Activated CD8-positive, alpha-beta T cell treated with anti-CD3 and anti-CD28 coated beads, Interleukin-2, amount 10 ng/mL, durations not matched to agents 7 days and 5 days (primary cell): ENCODE measurements at places on chromosomes 12 and 14.

DNA sequence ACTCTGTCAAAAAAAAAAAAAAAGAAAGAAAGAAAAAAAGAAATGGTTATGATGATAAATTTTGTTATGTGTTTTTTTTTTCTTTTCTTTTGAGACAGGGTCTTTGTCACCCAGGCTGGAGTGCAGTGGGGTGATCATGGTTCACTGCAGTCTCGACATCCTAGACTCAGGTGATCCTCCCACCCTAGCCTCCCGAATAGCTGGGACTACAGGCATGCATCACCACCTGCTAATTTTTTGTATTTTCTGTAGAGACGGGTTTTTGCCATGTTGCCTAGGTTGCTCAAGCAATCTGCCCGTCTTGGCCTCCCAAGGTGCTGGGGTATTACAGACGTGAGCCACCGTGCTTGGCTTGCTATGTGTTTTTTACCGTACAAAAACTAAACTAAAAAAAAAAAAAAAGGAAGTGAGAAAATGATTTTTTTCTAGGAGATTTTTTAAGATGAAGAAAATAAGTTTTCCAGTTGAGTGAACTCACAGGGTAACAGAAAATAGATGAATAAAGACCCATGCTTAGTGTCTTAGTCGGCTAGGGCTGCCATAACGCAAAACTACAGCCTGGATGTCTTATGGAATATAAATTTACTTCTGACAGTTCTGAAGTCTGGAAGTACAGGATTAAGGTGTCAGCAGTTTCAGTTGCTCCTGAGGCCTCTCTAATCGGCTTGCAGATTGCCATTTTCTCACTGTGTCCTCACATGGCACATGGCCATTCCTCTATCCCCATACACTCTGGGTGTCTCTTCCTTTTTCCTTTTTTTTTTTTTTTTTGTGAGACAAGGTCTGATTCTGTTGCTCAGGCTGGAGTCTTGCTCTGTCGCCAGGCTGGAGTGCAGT is 13.2 kb upstream of the APOF start:
- H3K27ac ChIP-seq = no peak overlapping the region
- H3K36me3 ChIP-seq = no peaks in the 10 kb centered on the region
- no peaks in the 10 kb centered on the region for H3K4me1 ChIP-seq
- peaks cover 9% of the 10 kb centered on the region for H3K27me3 ChIP-seq
- DNase-seq = no peak

- no peaks in the 10 kb centered on the region for H3K4me1 ChIP-seq
- H3K27me3 ChIP-seq = no peaks in the 10 kb centered on the region
- no peak for DNase-seq
- no peak overlapping the region for H3K4me3 ChIP-seq
- H3K36me3 ChIP-seq = no peaks in the 10 kb centered on the region
Measured at GRCh38 chr14:27945512-27945911, 821.1 kb upstream of the FOXG1 start.

GRCh38 chr12:99390707-99391106 is 256.8 kb upstream of the GARIN6 start:
- no peak overlapping the region for H3K27ac ChIP-seq
- H3K27me3 ChIP-seq = no peaks in the 10 kb centered on the region
- no peaks in the 10 kb centered on the region for H3K36me3 ChIP-seq
- no peak for DNase-seq
- no peaks in the 10 kb centered on the region for H3K4me1 ChIP-seq

DNA sequence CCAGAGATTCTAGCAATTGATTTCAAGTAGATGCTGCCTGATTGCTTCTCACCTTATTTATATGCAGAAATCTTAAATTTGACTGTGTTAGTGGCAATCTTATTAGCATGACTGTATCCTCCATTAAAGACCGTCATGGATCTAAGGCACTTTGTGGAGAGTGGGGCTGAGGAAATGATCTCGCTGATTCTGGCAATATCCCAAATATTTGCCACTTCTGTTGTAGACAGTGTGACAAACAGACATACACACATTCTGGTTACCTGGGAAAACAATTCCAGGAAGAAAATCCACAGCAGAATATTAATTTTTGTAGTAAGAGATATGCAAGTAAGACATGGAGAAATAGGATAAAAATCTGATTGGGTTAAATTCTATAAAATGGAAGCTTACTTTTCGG is 269.0 kb upstream of the G2E3 start:
- no peak for DNase-seq
- H3K27me3 ChIP-seq = no peaks in the 10 kb centered on the region
- no peaks in the 10 kb centered on the region for H3K36me3 ChIP-seq
- no peaks in the 10 kb centered on the region for H3K4me1 ChIP-seq

GRCh38 chr12:44876544-44877410 is 662 bp upstream of the NELL2 start:
- H3K27ac ChIP-seq = peak overlapping the region; percentile 39
- peaks cover 26% of the 10 kb centered on the region for H3K4me1 ChIP-seq
- DNase-seq = peak; percentile 67
- peaks cover 2% of the 10 kb centered on the region for H3K27me3 ChIP-seq

- H3K27ac ChIP-seq = no peak overlapping the region
- DNase-seq = no peak
- H3K36me3 ChIP-seq = peaks cover 28% of the 10 kb centered on the region
- H3K27me3 ChIP-seq = no peaks in the 10 kb centered on the region
Measured at GRCh38 chr12:132131229-132131628, 12.9 kb downstream of the DDX51 start.

GRCh38 chr14:76810953-76811400 is 1.7 kb downstream of the ANGEL1 start:
- peaks cover 21% of the 10 kb centered on the region for H3K4me1 ChIP-seq
- DNase-seq = peak; percentile 49
- H3K27me3 ChIP-seq = no peaks in the 10 kb centered on the region
- H3K36me3 ChIP-seq = peaks cover 7% of the 10 kb centered on the region

- DNase-seq = no peak
- no peak overlapping the region for H3K4me3 ChIP-seq
- no peaks in the 10 kb centered on the region for H3K36me3 ChIP-seq
Measured at GRCh38 chr12:107557026-107557425, 128.6 kb upstream of the PWP1 start.

DNA sequence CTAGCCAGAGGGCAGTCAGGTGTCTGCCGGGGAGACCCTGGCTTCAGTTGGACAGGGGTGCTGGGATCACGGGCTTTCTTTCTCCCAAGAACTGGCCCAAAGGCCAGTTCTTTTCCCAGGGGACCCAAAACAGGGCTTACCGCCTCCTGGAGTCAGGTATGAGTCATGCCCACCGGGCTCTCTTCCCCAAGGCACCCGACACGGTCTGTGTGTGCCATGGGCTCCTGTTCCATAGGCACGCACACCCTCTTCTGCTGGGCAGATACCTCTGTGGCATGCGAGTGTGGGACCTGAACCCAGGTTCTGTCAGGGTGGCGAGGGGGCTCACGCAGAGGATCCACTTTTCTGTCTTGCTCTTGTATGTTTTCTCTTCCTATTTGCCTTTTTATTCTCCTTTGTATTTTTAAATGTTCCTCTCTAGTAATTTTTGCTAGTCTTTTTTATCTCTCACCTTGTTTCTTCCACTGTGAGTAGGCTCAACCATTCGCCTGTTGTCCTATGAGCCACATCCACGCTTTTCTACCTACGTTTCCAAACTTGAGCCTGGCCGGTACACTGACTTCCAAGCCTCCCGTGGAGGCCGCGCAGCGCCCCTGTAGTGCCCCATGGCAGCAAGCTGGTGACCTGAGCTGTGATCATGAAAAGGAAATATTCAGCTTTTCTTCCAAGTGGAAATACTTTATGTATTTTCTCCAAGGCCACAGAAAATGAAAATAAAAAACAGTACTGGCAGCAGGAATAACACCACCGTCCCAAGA is 362.2 kb downstream of the CACNA1C start:
- no peaks in the 10 kb centered on the region for H3K36me3 ChIP-seq
- H3K4me1 ChIP-seq = no peaks in the 10 kb centered on the region
- no peak overlapping the region for H3K4me3 ChIP-seq
- no peak overlapping the region for H3K27ac ChIP-seq
- no peak for DNase-seq
- H3K27me3 ChIP-seq = no peaks in the 10 kb centered on the region

DNA sequence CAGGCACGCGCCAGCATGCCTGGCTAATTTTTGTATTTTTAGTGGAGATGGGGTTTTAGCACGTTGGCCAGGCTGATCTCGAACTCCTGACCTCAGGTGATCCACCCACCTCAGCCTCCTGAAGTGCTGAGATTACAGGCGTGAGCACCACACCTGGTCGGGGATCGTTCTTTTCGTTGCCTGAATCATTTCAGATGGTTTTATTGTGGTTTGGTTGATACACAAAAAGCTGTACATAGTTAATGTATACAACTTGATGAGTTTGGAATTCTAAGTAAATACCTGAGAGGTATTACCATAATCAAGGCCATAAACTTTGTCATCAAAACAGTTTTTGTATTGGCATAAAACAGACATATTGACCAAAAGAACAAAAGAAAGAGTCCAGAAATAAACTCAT is 63.3 kb downstream of the RIC8B start:
- peaks cover 7% of the 10 kb centered on the region for H3K36me3 ChIP-seq
- peaks cover 17% of the 10 kb centered on the region for H3K4me1 ChIP-seq
- no peak overlapping the region for H3K4me3 ChIP-seq

DNA sequence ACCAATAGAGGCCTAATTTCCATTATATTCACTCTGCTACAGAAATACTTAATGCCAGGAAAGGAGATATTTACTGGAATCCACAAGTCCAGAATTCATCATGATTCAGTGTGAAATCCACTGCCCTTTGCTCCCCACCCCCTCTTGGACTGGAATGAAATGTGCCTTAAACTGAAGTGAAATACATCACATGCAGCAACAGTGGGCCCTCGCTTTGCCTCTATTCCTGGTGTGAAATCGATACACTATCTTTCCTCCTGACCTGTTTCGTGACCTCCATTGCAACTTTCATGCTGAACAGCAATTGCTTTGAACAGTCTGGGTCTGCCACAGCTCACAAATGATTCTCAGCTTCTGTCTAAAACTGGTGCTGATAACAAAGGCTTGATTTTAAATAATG is 100.6 kb downstream of the NPAS3 start:
- no peaks in the 10 kb centered on the region for H3K4me1 ChIP-seq
- H3K36me3 ChIP-seq = no peaks in the 10 kb centered on the region
- H3K4me3 ChIP-seq = no peak overlapping the region
- H3K27me3 ChIP-seq = no peaks in the 10 kb centered on the region
- no peak overlapping the region for H3K27ac ChIP-seq
- DNase-seq = no peak
